Esophagus squamous epithelium (tissue), 5 donors: ENCODE measurements at places on chromosomes 5 and 9. TPM values are rescaled to one million over a fixed set of nuclear protein-coding genes. Genes with fewer than 3 reads are reported as not detected.

Gene ZBED3
- total RNA-seq: 4.6 TPM

Gene C5orf58
- total RNA-seq: not detected

Gene ELOVL7
- total RNA-seq: 8.8 TPM

Gene NREP
- 4.6 TPM for total RNA-seq

Gene ADAMTSL2
- total RNA-seq: 1.1 TPM

Gene SERF1B
- 18.6 TPM for total RNA-seq

Gene NR4A3
- 0.76 TPM for total RNA-seq

DNA sequence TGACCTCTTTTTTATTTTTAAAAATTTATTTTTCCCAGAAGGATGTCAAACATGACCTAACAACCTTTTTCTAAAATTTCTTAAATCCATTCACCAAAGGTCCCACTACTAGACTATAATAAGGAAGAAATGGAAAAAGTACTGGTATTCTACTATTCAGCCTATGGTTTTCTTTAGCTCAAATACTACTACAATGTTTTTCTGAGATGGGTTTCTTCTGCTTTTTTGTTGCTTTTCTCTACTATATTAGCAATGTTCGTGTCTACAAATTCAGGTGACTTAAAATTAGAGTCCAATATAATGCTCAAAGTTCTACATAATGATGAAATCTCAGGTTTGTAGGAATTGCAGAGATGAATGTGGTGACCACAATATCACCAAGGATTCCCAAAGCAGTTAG is 7.9 kb downstream of the ERP44 start:
- H3K27ac ChIP-seq: no peak overlapping the region
- H3K4me1 ChIP-seq: peaks cover 47% of the 10 kb centered on the region
- H3K4me3 ChIP-seq: no peak overlapping the region

GRCh38 chr5:6783787-6784186 is 70.6 kb downstream of the TENT4A start:
- H3K27me3 ChIP-seq: no peaks in the 10 kb centered on the region
- H3K36me3 ChIP-seq: no peaks in the 10 kb centered on the region
- DNase-seq: no peak

GRCh38 chr9:134358026-134358661 is 31.9 kb downstream of the RXRA start:
- H3K27me3 ChIP-seq: no peaks in the 10 kb centered on the region
- peak overlapping the region; percentile 90 for H3K27ac ChIP-seq
- no peaks in the 10 kb centered on the region for H3K36me3 ChIP-seq
- no peak for DNase-seq
- peaks cover 87% of the 10 kb centered on the region for H3K4me1 ChIP-seq

DNA sequence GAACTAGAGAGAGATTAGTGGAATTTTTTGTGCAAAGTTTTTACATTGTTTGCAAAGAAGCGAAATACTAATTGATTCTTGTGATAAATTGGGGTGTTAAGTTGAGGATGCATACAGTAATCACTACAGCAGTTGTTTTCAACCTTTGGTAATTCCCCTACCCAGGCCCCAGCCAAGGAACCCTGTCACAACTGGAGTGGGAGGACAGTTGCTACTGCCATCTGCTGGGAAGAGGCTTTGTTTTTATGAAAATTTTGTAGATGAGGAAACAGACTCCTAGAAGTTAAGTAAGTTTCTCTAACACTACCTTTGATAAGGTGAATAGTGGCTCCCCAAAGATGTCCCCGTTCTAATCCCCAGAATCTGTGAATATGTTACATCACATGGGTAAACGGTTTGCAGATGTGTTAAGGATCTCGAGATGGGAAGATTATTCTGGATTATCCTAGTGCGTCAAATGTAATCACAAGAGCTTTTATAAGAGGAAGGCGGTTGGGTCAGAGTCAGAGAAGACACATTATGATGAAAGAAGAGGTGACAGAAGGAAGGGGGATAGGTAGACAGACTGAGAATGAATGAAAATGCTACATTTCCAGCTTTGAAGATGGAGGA is 34.0 kb upstream of the PPP1R2B start:
- no peak for DNase-seq
- H3K36me3 ChIP-seq: no peaks in the 10 kb centered on the region
- H3K4me3 ChIP-seq: no peak overlapping the region
- no peaks in the 10 kb centered on the region for H3K4me1 ChIP-seq
- H3K27ac ChIP-seq: no peak overlapping the region

- H3K36me3 ChIP-seq: no peaks in the 10 kb centered on the region
- H3K27ac ChIP-seq: no peak overlapping the region
- H3K4me3 ChIP-seq: no peak overlapping the region
- DNase-seq: no peak
- H3K4me1 ChIP-seq: no peaks in the 10 kb centered on the region
- H3K27me3 ChIP-seq: no peaks in the 10 kb centered on the region
Measured at GRCh38 chr9:93154293-93154903, 20.3 kb upstream of the NINJ1 start.

- no peaks in the 10 kb centered on the region for H3K36me3 ChIP-seq
- no peaks in the 10 kb centered on the region for H3K27me3 ChIP-seq
- no peak overlapping the region for H3K4me3 ChIP-seq
- no peak overlapping the region for H3K27ac ChIP-seq
Measured at GRCh38 chr5:143557061-143557818, 153.8 kb upstream of the NR3C1 start.

DNA sequence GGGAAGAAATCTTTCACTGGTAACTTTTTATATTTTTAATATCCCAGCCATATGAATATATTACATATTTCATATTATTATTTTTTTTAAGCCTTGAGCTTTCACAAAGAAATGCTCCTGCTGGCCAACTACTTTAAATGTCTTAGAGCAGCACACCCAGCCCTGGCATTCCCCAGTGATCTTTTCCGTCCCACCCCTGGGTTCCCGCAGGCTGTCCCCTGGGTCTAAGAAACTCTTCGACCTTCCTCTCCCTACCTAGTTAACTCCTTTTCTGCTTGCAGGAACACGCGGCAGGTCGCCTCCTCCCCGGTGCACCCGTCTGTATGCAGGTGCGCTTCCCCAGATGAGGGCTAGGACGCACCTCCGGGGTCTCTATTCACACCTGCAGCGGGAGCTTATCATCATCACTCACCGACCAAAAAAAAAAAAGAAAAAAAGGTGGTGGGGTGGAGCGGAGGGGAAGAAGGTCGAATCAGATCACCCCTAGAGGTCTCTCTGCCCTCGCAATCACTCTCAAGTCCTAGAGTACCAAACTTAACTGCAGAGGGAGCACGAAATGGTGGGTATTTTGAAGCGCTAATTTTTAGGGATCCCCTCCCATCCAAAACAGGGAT is 696 bp downstream of the ZFP62 start:
- H3K4me1 ChIP-seq: no peaks in the 10 kb centered on the region
- peak overlapping the region; percentile 95 for H3K27ac ChIP-seq
- no peak for DNase-seq
- H3K27me3 ChIP-seq: no peaks in the 10 kb centered on the region

- DNase-seq: no peak
- no peak overlapping the region for H3K4me3 ChIP-seq
- no peaks in the 10 kb centered on the region for H3K4me1 ChIP-seq
- H3K27me3 ChIP-seq: no peaks in the 10 kb centered on the region
- H3K36me3 ChIP-seq: no peaks in the 10 kb centered on the region
Measured at GRCh38 chr9:99762470-99762869, 59.2 kb upstream of the NR4A3 start.

DNA sequence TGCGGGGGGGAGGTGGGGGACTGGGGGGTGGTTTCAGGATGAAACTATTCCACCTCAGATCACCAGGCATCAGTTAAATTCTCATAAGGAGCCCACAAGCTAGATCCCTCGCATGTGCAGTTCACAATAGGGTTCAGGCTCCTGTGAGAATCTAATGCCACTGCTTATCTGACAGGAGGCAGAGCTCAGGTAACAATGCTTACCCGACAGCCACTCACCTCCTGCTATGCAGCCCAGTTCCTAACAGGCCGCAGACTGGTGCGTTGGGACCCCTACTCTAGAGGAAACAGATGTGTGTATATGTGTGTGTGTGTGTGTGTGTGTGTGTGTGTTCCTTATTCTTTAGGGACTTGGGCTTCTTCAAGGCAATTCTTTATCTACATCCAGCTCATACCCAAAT is 352.3 kb upstream of the CCNH start:
- no peak overlapping the region for H3K27ac ChIP-seq
- H3K4me3 ChIP-seq: no peak overlapping the region
- no peak for DNase-seq
- H3K4me1 ChIP-seq: no peaks in the 10 kb centered on the region
- no peaks in the 10 kb centered on the region for H3K27me3 ChIP-seq

- no peaks in the 10 kb centered on the region for H3K27me3 ChIP-seq
- no peak overlapping the region for H3K4me3 ChIP-seq
- no peak for DNase-seq
- H3K36me3 ChIP-seq: no peaks in the 10 kb centered on the region
Measured at GRCh38 chr5:139150367-139150999, 47.7 kb downstream of the SIL1 start.

- no peaks in the 10 kb centered on the region for H3K4me1 ChIP-seq
- no peak within 1 kb of the TSS for H3K27ac ChIP-seq
- peak within 1 kb of the TSS; percentile 51 for H3K4me3 ChIP-seq
- no peaks in the 10 kb centered on the region for H3K36me3 ChIP-seq
- no peak for DNase-seq
Measured at GRCh38 chr5:141382469-141383294, at the start of gene PCDHGA7. Gene PCDHGA7 (plus strand): TSS chr5:141382742. CDS start chr5:141382900, 158 bp downstream.

DNA sequence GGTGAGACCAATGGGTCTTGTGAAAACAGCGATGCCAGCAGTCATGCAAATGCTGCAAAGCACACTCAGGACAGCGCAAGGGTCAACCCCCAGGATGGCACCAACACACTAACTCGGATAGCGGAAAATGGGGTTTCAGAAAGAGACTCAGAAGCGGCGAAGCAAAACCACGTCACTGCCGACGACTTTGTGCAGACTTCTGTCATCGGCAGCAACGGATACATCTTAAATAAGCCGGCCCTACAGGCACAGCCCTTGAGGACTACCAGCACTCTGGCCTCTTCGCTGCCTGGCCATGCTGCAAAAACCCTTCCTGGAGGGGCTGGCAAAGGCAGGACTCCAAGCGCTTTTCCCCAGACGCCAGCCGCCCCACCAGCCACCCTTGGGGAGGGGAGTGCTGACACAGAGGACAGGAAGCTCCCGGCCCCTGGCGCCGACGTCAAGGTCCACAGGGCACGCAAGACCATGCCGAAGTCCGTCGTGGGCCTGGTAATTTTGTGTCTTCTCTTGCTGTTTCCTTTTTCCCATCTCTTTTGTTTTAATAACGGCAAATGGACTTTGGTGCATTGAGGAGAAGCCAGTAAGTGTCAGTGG is 98.0 kb downstream of the EHMT1 start:
- no peak overlapping the region for H3K27ac ChIP-seq
- H3K27me3 ChIP-seq: no peaks in the 10 kb centered on the region
- H3K36me3 ChIP-seq: peaks cover 79% of the 10 kb centered on the region
- no peaks in the 10 kb centered on the region for H3K4me1 ChIP-seq

- H3K36me3 ChIP-seq: peaks cover 48% of the 10 kb centered on the region
- H3K4me1 ChIP-seq: no peaks in the 10 kb centered on the region
- no peak for DNase-seq
- H3K27me3 ChIP-seq: no peaks in the 10 kb centered on the region
- H3K27ac ChIP-seq: no peak overlapping the region
Measured at GRCh38 chr9:33921967-33922895, 105.3 kb downstream of the UBE2R2 start.

DNA sequence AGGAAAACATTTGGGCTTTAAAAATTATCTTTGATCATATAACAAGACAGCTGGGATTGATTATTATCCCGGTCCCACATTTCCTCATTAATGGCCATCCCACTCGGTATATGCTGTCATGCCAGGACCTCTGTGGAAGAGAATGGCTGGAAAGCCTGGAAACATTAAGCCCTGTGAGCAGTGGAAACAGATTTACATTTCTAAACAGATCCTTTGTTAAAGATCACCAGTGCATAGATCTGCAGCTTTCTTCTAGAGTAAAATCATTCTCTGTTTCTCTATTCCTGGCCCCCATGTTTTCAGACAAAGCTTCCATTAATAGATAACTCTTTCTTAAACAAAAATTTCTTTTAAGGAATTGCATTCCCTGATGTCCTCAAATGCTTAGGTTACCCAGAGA is 152.2 kb downstream of the CAVIN4 start:
- DNase-seq: no peak
- H3K27me3 ChIP-seq: no peaks in the 10 kb centered on the region
- no peak overlapping the region for H3K4me3 ChIP-seq
- no peaks in the 10 kb centered on the region for H3K36me3 ChIP-seq
- no peaks in the 10 kb centered on the region for H3K4me1 ChIP-seq

DNA sequence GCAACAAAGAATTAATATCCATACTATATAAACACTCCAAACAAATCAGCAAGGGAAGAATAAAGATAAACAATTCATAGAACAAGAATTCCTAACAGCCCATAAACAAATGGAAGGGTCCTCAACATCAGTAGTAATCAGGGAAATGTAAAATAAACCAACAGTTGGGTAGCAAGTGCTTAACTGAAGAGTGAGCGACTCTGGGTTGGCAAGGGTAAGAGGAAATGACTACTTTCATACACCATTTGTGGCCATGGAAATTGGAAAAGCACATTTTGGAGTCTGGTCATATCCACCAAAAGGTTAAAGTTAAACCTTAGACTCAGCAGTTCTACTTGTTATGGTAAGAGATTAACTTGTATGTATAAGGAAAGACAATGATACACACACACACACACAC is 17.4 kb upstream of the RORB start:
- no peak overlapping the region for H3K27ac ChIP-seq
- no peaks in the 10 kb centered on the region for H3K4me1 ChIP-seq
- H3K27me3 ChIP-seq: no peaks in the 10 kb centered on the region
- no peak for DNase-seq
- H3K36me3 ChIP-seq: no peaks in the 10 kb centered on the region

DNA sequence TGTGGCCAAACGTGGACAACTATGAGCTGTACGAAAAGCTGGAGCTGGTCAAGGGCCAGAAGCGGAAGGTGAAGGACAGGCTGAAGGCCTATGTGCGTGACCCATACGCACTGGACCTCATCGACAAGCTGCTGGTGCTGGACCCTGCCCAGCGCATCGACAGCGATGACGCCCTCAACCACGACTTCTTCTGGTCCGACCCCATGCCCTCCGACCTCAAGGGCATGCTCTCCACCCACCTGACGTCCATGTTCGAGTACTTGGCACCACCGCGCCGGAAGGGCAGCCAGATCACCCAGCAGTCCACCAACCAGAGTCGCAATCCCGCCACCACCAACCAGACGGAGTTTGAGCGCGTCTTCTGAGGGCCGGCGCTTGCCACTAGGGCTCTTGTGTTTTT is 3.3 kb downstream of the CDK9 start:
- H3K36me3 ChIP-seq: peaks cover 47% of the 10 kb centered on the region
- peak overlapping the region; percentile 5 for H3K27ac ChIP-seq
- H3K27me3 ChIP-seq: no peaks in the 10 kb centered on the region
- H3K4me1 ChIP-seq: peaks cover 76% of the 10 kb centered on the region
- no peak overlapping the region for H3K4me3 ChIP-seq

GRCh38 chr9:135369412-135369990 is 110.1 kb upstream of the PPP1R26 start:
- no peak overlapping the region for H3K27ac ChIP-seq
- no peaks in the 10 kb centered on the region for H3K4me1 ChIP-seq
- DNase-seq: no peak
- no peak overlapping the region for H3K4me3 ChIP-seq
- H3K36me3 ChIP-seq: no peaks in the 10 kb centered on the region
- H3K27me3 ChIP-seq: no peaks in the 10 kb centered on the region

GRCh38 chr9:134722120-134722701 is 80.6 kb downstream of the COL5A1 start:
- peaks cover 25% of the 10 kb centered on the region for H3K4me1 ChIP-seq
- no peaks in the 10 kb centered on the region for H3K36me3 ChIP-seq
- H3K27ac ChIP-seq: no peak overlapping the region
